Cardiac muscle cell (in vitro differentiated cells and primary cell): ENCODE measurements at places on chromosomes 1 and 21. TPM values are rescaled to one million over a fixed set of nuclear protein-coding genes. Genes with fewer than 3 reads are reported as not detected.

The CD1D gene
- total RNA-seq: 4.6 and 5.4 TPM in 2 replicates

The GPR3 gene
- total RNA-seq: 1.7 and 1.9 TPM in 2 replicates

The TMEM125 gene
- 2.0 and 2.3 TPM in 2 replicates for total RNA-seq

The TTC34 gene
- total RNA-seq: not detected in 2 replicates

DNA sequence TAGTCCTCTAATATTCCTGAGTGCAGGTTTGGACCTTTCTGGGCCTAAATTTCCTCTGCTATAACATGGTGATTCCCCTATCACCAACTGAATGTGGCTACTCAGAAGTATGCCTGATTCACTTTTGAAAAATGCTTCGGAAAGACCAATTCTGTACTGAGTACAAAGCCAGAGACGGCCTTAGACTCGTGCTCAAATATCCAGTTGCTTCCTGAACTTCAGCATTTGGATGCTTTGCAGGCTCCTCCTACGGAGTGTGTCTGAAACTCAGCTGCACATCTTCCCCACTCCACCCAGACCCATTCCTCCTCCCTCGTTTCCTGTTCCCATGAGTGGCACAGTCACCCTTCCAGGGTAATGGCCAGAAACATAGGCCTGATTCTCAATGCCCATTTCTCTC, 98.4 kb upstream of the GADD45A start:
- peak; percentile 58 for DNase-seq

- DNase-seq: no peak
Observed at GRCh38 chr1:63413394-63413793, 46.0 kb downstream of the ALG6 start.

DNA sequence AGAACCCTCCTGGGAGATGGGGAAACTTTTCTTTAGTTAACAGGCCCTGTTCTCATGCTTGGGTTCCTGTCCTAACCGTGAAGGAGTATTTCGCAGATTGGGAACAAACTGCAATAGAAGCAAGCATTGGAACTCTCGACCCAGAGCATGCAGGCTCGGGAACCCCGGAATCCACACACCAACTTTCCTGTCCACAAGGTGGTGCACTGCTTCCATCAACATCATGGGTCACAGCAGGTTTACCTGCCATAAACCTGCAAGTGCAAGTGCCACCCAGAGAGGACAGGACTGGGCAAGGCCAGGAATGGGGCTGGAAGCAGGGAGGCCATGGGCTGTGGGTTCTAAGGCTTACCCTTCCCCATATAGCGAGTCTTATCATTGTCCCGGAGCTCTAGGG, 6.9 kb downstream of the ENO1 start:
- no peak for DNase-seq

GRCh38 chr1:10530756-10531495, 56.2 kb downstream of the PEX14 start:
- peak; percentile 66 for DNase-seq
